Fibroblast of upper back skin (primary cell): ENCODE measurements at places on chromosomes 6 and 20.

- DNase-seq: no peak
Observed at GRCh38 chr6:92109956-92110355, 1309.4 kb downstream of the EPHA7 start.

GRCh38 chr6:154308986-154309385 is 47.6 kb downstream of the IPCEF1 start:
- DNase-seq: no peak

DNA sequence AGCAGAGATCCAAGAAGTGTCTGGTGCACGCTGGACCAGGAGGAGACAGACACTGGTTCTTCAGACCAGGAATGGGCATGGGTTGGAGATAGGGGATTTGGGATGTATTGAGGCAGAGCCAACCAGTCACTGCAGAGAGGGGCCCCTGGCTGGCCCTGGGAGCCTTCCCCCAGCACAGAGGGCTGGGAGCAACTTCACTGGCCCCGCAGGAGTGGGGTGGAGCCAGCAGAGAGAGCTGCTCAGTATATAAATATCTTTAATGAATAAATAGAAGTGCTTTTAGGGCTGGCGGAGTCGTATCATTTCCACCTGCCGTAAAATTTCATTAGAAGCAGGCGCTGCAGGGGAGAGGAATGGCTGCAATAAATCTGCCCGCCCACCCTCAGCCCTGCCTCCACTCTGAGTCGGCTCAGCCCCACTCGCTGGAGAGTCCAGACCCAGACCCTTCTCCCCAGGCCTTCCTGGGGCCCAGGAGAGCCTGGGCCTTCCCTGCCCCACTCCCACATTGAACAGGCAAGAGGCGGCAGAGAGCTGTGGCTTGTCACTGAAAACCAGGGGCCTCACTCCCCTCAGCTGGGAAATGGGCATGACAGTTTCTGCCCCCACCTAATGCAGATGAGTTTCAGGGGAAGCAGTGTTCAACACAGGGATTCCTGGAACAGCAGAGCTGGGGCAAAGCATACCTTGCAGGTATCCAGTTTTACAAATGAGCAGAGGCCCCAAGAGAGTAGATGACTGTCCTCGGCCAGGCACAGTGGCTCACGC is 23.9 kb upstream of the VSTM2L start:
- DNase-seq: no peak

- DNase-seq: no peak
Observed at GRCh38 chr20:62321521-62321948, 18.7 kb downstream of the ADRM1 start.

DNA sequence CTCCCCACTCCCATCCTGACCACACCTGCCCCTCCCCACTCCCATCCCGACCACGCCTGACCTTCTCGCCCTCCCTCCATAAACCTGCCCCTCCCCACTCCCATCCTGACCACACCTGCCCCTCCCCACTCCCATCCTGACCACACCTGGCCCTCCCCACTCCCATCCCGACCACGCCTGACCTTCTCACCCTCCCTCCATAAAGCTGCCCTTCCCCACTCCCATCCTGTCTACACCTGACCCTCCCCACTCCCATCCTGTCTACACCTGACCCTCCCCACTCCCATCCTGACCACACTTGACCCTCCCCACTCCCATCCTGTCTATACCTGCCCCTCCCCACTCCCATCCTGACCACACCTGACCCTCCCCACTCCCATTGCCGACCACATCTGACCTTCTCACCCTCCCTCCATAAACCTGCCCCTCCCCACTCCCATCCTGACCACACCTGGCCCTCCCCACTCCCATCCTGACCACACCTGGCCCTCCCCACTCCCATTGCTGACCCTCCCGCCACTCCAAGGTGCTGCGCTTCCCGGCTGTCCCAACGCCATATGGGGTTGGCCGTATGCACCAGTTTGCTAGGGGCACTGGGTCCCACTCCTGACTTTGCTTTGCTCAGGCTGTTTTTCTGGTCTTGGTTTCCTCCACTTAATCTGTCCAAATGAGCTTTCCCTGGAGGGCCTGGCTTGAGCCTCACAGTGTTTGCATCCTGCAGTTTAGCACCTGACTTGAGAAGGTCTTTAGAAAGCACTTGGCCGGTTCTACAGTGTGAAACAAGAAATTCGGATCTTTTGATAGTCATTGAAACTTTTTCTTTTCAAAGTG is 2.9 kb downstream of the KIF25 start:
- no peak for DNase-seq

DNA sequence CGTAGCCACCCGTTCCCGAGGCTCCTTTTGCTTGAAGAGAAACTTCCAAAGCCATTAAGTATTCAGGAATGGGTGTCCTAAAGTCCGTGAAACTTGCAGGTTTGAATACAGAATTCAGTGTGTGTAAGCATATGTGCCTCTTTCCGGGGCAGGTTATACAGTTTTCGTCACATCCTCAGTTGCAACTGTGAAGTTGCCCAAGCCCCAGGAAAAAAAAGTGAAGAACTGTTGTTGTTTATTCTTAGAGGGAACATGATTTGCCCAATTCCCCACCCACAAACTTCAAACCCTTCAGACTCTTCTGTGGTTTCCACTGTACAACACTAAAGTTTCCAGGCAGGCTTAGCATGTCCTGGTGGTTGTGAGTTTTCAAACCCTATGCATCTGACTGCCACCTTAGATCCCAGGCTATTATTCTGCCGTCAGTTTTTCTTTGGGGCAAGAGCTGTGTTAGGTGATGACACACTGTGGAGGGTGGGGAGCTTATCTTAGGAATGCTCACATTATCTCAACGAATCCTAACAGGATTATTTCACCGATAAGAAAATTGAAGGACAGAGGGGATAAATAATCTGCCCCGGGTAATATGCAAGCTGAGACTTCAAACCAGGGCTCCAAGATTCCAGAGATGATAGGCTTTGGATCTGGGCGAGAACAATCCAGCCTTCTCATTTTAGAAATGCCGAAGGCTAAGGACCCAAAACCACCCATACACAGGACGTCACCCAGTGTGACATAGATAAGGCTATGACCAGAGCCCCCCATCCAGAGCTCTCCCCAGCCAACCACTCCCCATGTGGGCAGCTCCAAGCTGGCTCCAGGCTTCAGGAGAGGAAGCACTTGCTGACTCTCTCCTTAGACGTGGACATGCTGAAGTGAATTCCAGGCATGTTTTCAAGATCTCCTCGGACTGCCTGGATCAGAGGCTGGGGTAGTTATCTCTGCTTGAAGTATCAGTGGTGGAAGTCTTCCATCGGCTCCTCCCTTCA is 81.7 kb upstream of the AFDN start:
- no peak for DNase-seq

- DNase-seq: peak; percentile 72
Observed at GRCh38 chr6:37125774-37126492, 44.0 kb upstream of the PIM1 start.

GRCh38 chr6:30889921-30890645 is 5.8 kb downstream of the DDR1 start:
- DNase-seq: no peak
